ENCODE measurements at places on chromosomes 7 and 10.

GRCh38 chr10:128173386-128173785, 47.2 kb upstream of the MKI67 start:
- no peak for DNase-seq

DNA sequence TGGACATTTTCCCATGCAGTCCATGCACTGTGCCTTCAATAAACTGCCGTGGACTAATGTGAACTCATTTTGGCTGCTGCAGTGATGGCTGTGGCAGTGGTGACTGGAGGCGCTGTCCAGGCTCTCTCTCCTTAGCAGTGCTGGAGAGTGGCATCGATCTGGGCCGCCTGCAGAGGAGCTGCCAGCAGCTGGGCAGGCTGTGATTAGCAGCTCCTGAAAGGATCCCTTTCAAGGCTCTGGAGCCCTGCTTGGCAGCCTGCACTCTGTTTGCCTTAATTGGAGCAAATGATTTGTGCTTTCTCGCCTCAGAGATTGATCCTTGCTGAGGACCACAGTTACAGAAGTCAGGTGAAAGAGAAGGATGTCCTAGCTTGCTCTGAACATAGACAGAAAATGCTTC, 130.1 kb upstream of the VWC2 start:
- DNase-seq = no peak

GRCh38 chr7:128879939-128880746, 17.5 kb downstream of the ATP6V1F start:
- DNase-seq = no peak

DNA sequence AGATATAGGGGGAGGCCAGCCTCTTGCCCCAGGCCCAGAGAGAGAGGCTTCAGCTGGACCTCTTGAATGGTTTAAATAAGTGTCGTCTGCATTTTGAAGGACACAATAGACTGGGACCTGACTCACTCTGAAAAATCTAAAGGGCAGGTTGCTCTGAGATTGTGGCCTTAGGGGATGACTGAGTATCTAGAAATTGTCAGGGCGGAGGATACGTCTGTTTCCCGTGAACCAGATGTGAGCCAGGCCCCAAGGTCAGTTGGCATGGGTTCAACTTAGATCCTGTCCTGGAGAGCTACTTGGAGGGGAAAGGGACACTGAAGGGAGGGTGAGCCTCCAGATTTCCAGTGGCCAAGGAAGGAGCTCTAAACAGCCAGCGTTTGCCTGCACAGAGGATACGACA, 110.2 kb downstream of the CHN2 start:
- no peak for DNase-seq

DNA sequence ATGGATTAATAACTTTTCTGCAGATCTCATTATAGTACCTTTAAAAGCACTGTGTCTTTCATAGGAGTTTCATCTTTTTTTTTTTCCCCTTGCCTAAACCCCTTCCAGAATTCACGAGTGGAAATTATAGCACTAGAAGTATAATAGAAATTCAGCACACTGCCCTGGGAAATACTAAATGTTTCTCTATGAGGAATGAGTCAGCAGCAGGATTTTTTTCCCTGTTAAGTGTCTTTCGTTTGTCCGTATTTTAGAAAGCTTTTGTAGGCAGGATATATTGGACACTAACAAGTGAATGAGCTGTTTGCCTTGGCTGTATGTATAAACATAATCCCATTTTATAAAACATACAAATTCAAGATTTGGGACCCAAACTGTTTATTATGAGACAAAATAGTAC, 105.8 kb downstream of the EXOC4 start:
- DNase-seq = no peak

- no peak for DNase-seq
Measured at GRCh38 chr7:75640201-75640600, 98.5 kb downstream of the HIP1 start.

DNA sequence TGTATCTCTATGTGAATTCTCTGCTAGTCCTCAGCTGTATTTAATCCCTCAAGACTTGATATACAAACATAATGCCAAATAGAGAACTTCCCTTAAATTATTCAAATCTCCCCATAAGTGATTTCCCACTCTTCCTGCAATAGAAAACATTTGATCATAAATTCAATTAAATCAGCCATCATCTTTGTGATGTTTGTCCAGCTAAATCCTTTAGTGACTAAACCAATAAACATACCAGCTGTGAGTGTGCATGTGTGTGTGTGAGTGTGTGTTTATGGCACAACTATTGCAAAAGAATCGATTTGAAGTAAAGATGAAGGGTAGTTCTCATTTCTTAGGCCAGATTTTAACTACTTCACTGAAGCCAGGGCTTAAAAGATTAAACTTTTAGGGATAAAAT, 175.5 kb upstream of the FZD1 start:
- DNase-seq = no peak

DNA sequence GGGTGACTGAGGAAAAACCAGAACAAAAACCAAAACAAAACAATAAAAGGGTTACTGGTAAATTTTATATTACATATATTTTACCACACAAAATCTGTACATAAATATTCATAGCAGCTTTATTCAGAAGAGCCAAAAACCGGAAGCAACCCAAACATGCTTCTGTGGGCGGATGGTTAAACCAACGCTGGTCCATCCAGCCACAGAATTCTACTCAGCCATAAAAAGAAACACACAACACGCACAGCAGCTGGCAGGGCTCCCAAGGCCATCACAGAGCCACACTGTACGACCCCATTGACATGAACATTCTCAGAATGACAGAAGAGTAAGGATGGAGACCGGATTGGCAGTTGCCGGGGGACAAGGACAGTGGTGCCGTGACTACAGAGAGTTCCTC, 83.6 kb downstream of the PROSER2 start:
- no peak for DNase-seq

GRCh38 chr10:69828144-69828870, 26.6 kb downstream of the COL13A1 start:
- no peak for DNase-seq

GRCh38 chr7:156764016-156764669, 123.6 kb downstream of the RNF32 start:
- DNase-seq = no peak

- DNase-seq = no peak
Measured at GRCh38 chr7:23600236-23600635, 3.1 kb downstream of the CCDC126 start.

GRCh38 chr7:33895025-33895804, 10.1 kb upstream of the BMPER start:
- DNase-seq = peak; percentile 9

DNA sequence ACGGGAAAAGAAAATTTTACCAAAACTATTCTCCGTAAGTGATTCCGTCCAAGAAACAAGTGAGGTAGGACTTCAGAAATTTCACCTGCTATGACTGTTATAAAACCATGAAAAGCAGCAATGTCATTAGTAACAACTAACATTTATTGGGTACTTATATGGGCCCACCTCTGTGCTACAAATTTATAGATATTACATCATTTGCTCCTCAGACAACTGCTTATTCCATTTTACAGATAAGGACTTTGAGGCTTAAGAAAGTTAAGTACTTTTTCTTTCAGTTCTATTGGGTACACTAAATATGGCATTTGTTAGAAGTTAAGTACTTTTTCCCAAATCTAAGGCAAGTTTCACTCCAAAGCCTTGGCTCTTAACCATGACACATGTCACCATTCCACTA, 36.3 kb downstream of the HACD1 start:
- DNase-seq = no peak

GRCh38 chr10:16699435-16700057, 117.7 kb downstream of the RSU1 start:
- no peak for DNase-seq

GRCh38 chr7:49580000-49580399, 193.4 kb upstream of the VWC2 start:
- no peak for DNase-seq

DNA sequence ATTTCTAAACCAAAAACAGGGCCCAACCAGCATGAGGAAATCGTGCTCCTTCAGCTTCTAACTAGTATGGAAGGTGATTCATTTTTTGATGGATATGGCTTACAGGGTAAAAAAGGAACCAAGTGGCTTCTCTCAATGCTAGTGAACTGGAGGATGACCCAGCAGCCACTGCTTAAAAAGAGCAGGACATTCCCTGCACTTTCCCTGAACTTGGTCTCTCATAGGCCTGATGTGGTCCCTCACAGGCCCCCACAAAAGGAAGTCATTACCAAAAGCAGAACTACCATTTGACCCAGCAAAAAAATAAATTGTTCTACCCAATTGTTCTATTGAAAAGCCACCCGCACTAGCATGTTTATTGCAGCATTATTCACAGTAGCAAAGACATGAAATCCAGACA, 188.8 kb downstream of the CALN1 start:
- DNase-seq = no peak

- DNase-seq = no peak
Measured at GRCh38 chr7:151361193-151361959, 19.8 kb downstream of the NUB1 start.

DNA sequence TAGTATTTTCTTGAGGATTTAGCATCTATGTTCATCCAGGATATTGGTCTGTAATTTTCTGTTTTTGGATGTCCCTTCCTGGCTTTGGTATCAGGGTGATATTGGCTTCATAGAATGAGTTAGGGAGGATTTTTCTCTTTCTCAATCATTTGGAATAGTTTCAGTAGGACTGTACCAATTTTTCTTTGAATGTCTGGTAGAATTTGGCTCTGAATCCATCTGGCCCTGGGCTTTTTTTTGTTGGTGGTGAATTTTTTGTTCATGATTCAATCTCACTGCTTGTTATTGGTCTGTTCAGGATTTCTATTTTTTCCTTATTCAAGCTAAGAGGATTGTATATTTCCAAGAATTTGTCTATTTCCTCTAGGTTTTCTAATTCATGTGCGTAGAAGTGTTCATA, 192.7 kb downstream of the KIF20B start:
- DNase-seq = no peak

GRCh38 chr10:125547010-125547650, 135.8 kb downstream of the TEX36 start:
- no peak for DNase-seq

- no peak for DNase-seq
Measured at GRCh38 chr10:31509989-31510388, 191.0 kb downstream of the ZEB1 start.

DNA sequence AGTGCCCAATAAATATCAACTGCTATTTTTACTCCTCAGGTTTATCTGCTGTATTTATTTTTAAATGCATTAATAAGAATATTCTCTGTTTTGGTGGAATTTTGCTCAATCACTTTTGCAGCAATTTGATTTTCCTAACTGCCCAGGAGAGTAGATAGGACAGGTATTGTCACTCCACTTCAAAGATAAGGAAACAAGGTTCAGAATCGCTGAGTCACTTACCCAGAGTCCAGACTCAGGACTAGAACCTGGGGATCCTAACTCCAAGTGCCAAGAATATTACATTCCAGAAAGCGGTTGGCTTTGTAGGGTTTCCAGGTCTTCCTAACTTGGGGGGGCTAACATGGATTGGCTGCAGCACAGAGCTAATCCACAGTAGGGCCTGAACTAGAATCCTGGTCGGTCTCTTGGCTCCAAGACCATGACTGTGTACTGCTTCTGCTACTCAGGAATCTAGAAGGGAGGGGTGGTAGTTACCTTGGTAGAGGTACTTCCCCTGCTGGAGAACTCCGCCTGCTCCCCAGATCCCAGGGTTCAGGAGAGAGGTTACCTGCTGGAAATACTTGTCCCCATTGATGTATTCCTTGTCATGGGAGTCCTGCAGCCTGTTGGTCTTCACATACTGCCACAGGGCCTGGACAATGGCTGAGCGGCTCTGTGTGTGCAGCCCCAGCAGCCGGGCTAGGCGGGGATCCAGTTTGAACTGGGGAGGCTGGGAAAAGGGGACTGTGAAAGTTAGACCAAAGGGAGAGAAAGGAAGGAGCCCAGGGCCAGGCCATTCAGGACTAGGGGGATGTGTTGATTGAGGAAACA, 7.3 kb downstream of the SMARCD3 start:
- no peak for DNase-seq

DNA sequence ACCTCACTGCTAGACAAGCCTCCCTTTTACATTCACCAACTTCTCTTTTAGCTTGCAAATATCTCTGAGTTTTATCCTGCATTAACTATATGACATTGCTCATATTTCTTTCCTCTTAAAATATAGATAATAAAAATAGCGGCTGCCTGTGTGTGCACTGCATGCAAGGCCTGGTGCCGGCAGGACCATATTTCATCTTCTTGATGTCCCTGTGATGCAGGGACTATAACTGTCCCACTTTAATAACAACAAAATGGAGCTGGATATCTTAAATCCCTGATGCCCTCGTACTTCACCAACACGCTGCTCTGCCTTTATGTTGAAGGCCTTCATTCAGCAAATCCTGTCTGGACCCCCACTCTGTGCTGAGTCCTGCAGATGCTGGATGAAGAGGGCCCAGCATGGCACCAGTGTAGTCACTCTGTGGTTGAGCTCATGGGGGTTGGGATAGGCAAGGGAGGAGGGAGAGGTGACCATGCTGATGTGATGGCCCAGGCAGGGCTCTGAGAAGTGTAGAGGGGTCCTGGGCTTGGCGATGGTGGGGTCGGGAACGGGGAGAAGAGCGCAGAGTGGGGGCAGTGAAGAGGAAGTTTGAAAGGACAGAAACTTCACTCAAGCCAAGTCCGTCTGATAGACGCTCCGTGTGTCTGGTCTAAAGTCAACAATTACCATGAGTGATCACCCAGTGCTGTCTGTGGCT, 40.4 kb downstream of the C10orf90 start:
- DNase-seq = no peak

DNA sequence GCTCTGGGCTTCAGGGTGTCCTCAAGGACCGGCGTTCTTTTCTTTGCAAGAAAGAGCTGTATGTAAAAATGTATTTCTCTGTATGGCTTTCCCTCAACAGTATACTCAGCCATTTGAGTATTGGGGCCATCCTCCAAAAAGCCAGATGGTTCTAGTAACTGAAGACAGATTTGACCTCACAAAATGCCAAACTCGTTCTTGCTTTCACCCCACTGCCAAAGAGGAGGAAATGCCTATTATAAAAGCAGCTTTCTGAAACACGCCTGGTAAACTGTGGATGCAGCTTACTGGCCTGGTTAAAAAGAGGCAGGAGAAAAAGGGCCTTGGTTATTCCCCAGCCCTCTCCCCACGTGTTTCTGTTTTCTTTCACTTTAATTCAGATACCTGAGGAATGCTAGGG, 7.7 kb upstream of the HTR5A start:
- DNase-seq = no peak

GRCh38 chr7:151833691-151834090, 43.2 kb downstream of the PRKAG2 start:
- no peak for DNase-seq

DNA sequence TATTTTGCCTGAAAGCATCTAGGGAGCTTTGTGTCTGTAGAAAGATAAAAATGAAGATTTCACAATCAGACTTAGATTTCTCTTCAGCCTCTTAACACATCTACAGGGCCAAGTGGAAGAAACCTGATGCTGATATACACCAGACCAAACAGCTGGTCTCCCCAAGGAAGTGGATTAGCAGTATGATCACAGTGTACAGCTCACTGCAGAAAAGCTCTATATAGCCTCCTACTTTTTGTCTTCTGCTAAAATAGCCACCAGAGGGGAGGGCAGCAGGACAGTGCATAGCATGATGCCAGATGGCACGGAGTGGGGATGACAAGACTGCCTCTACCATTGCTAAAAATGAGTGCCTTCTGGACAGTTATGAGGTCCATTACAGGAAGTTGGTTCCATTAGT, 16.0 kb downstream of the FAM13C start:
- DNase-seq = no peak

GRCh38 chr10:21650353-21650752, 116.3 kb downstream of the MLLT10 start:
- no peak for DNase-seq
